Naive thymus-derived CD8-positive, alpha-beta T cell (primary cell): ENCODE measurements at places on chromosomes 7 and 10. TPM values are rescaled to one million over a fixed set of nuclear protein-coding genes. Genes with fewer than 3 reads are reported as not detected.
A peak's percentile ranks its signal among the peaks of the same experiment; 100 is the strongest.

The SUPV3L1 gene
- 17.8 TPM for polyA plus RNA-seq

DNA sequence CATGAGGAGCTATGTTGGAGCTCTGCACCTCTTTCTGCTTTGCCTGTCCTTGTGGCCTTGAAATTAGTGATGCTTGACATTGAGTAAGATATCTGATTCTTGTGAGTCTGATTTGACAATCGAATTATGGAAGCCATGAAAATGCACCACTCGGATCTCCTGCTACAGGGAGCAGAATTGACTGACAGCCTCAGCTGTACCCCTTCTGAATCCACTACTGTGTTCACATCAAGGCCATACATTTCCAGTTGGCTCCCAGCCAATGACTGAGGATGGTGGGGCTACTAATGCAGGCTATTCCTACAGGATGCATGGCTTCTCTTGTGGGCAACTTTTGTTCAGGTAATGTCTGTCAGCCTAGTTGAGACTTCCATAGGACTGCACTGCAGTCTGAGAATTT is 321.9 kb downstream of the REEP3 start:
- no peaks in the 10 kb centered on the region for H3K4me1 ChIP-seq
- no peak for DNase-seq
- H3K4me3 ChIP-seq, result no peak overlapping the region

The HTRA1 gene
- polyA plus RNA-seq, result not detected

The TBX20 gene
- not detected for polyA plus RNA-seq

- peaks cover 1% of the 10 kb centered on the region for H3K27me3 ChIP-seq
- no peak for DNase-seq
- no peaks in the 10 kb centered on the region for H3K36me3 ChIP-seq
- H3K4me3 ChIP-seq, result no peak overlapping the region
- peaks cover 3% of the 10 kb centered on the region for H3K4me1 ChIP-seq
These were observed 12.9 kb downstream of the NPFFR1 start for GRCh38 chr10:70270952-70271351.

The HACD1 gene
- polyA plus RNA-seq, result 0.26 TPM

DNA sequence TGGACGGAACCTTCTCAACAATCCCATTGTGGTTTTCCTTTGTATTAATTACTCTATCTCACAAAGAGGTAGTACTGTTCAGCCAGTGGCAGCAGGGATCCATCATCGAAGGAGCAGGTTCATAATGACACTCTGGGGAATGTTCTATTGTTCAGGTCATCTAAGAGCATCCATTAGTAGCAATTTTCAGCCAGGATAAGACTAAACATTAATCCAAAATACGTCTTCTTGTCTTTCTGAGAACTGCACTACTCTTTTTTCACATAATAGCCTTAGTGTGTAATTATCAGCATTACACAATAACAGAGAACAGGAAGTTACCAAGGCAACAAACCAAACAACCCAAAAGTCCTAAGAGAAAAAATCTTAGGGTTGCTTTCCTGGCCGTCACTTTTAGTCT is 259.5 kb upstream of the VWC2 start:
- no peak for DNase-seq
- H3K27me3 ChIP-seq, result no peaks in the 10 kb centered on the region
- no peak overlapping the region for H3K4me3 ChIP-seq

GRCh38 chr10:34216348-34216945 is 598.6 kb downstream of the PARD3 start:
- H3K27ac ChIP-seq, result no peak overlapping the region
- H3K36me3 ChIP-seq, result no peaks in the 10 kb centered on the region
- no peaks in the 10 kb centered on the region for H3K27me3 ChIP-seq
- no peak for DNase-seq
- no peak overlapping the region for H3K4me3 ChIP-seq

The CH25H gene
- polyA plus RNA-seq, result 0.82 TPM

The TRPV5 gene
- polyA plus RNA-seq, result not detected

- DNase-seq, result no peak
- no peaks in the 10 kb centered on the region for H3K36me3 ChIP-seq
- no peak overlapping the region for H3K4me3 ChIP-seq
- peaks cover 2% of the 10 kb centered on the region for H3K27me3 ChIP-seq
These were observed 257.5 kb downstream of the IPMK start for GRCh38 chr10:58010073-58010702.

GRCh38 chr10:59903871-59904270 is 2.5 kb downstream of the CCDC6 start:
- H3K4me1 ChIP-seq, result peaks cover 88% of the 10 kb centered on the region
- no peaks in the 10 kb centered on the region for H3K27me3 ChIP-seq
- peaks cover 5% of the 10 kb centered on the region for H3K36me3 ChIP-seq
- no peak for DNase-seq
- peak overlapping the region; percentile 78 for H3K27ac ChIP-seq
- peak overlapping the region; percentile 85 for H3K4me3 ChIP-seq

GRCh38 chr7:79692015-79692414 is 238.5 kb upstream of the MAGI2 start:
- H3K4me1 ChIP-seq, result no peaks in the 10 kb centered on the region
- H3K4me3 ChIP-seq, result no peak overlapping the region
- H3K36me3 ChIP-seq, result no peaks in the 10 kb centered on the region
- DNase-seq, result no peak
- no peaks in the 10 kb centered on the region for H3K27me3 ChIP-seq

The MMD2 gene
- polyA plus RNA-seq, result not detected

DNA sequence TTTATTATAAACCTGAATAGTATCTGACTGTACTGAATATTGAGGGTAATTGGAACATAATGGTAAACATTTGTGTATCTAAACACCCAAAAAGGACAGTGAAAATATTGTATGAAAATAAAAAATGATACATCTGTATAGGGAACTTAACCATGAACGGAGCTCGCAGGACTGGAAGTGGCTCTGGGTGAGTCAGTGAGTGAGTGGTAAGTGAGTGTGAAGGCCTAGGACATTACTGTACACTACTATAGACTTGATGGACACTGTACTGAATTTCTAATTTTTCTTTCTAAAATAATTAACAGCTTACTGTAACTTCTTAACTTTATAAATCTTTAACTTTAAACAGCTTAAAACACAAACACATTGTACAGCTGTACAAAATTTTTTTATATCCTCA is 454.5 kb upstream of the FZD8 start:
- H3K4me3 ChIP-seq, result no peak overlapping the region
- no peaks in the 10 kb centered on the region for H3K36me3 ChIP-seq
- no peaks in the 10 kb centered on the region for H3K27me3 ChIP-seq
- H3K27ac ChIP-seq, result no peak overlapping the region
- no peak for DNase-seq

- no peak for DNase-seq
- peaks cover 14% of the 10 kb centered on the region for H3K4me1 ChIP-seq
- H3K27ac ChIP-seq, result no peak overlapping the region
- H3K36me3 ChIP-seq, result no peaks in the 10 kb centered on the region
- peaks cover 17% of the 10 kb centered on the region for H3K27me3 ChIP-seq
These were observed 172.0 kb upstream of the TNRC18 start for GRCh38 chr7:5595545-5596045.

GRCh38 chr10:110137142-110137545 is 70.3 kb upstream of the MXI1 start:
- H3K4me3 ChIP-seq, result no peak overlapping the region
- peaks cover 33% of the 10 kb centered on the region for H3K36me3 ChIP-seq
- H3K27ac ChIP-seq, result no peak overlapping the region
- peak; percentile 67 for DNase-seq
- H3K27me3 ChIP-seq, result no peaks in the 10 kb centered on the region

DNA sequence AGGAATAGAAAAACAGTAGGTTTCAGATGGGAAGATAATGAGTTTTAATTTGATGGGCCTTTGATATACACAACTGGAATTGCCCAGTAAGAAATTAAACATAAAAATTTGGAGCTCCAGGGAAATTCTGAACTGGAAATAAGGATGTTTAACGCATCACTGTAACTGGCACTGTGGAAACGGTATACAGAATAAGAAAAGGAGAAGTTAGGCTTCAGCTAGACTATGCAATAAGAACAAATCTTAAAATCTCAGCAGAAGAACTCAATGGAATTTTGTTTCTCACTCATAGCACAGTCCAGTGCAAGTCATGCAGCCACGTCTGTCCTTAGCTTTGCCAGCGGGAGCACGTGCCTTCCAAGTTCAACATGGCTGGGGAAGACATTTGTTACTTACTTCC is 52.9 kb upstream of the FGL2 start:
- H3K4me3 ChIP-seq, result no peak overlapping the region
- peaks cover 10% of the 10 kb centered on the region for H3K36me3 ChIP-seq
- DNase-seq, result no peak
- no peaks in the 10 kb centered on the region for H3K27me3 ChIP-seq
- no peak overlapping the region for H3K27ac ChIP-seq
- H3K4me1 ChIP-seq, result no peaks in the 10 kb centered on the region

- H3K4me3 ChIP-seq, result no peak overlapping the region
- peaks cover 3% of the 10 kb centered on the region for H3K36me3 ChIP-seq
- no peaks in the 10 kb centered on the region for H3K27me3 ChIP-seq
- H3K4me1 ChIP-seq, result peaks cover 5% of the 10 kb centered on the region
- no peak for DNase-seq
- H3K27ac ChIP-seq, result no peak overlapping the region
These were observed 202.3 kb upstream of the KLF6 start for GRCh38 chr10:3987143-3987974.

DNA sequence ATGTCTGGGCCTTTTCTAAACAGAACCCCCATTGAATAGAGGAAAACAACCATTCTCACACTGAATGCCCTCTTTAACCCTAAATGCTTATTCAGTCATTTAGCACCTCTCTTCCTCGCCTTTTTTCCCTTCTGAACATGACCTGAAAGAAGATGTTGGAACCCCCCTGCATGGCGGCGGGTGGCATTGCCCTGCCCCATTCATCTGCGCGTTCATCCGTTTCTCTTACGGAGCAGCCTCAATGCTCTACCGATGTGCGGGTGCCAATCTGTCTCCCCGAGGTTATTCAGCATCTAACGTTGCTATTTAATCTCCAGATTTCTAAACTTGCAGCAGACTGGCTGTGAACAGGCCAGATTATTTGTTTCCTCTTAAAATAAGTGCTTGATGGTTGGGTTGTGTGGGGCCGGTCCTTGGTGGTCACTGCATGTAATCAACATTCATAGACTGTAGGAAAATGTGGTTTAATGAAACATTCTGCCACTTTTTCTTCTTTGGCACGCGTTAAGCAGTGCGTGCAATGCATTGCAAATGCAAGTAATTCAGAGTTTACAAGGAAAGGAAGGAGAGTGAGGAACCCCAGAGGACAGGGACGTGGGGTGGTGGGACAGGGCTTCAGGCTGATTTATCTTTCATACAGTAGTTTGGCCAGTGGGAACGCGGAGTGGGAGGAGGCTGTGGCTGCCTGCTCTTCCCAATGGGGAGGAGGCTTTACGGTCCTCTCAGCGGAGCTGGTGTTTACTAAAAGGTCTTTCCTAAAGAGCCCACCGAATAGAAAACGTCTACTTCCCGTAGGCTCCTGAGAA is 286.7 kb downstream of the DPP6 start:
- H3K27ac ChIP-seq, result no peak overlapping the region
- H3K4me3 ChIP-seq, result no peak overlapping the region
- H3K4me1 ChIP-seq, result peaks cover 2% of the 10 kb centered on the region
- DNase-seq, result no peak

DNA sequence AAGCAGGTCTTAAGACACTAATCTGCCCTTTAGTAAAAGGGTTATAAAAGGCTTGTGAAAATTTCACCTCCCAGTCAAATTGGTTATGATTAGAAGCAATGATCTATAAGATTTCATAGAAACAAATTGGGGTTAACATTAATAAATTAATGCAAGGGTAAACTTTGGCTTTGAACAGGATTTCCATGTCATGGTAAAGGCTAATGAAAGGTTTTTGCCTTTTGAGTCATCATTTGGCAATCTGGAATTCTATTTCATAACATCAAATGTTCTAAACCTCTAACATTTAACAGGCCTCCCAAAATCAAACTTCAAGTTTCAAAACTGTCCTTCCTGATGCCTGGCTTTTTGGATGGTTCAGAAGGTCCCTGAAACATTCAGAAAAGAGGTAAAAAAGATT is 62.4 kb downstream of the COA1 start:
- H3K4me1 ChIP-seq, result peaks cover 64% of the 10 kb centered on the region
- no peaks in the 10 kb centered on the region for H3K27me3 ChIP-seq
- H3K27ac ChIP-seq, result peak overlapping the region; percentile 90
- H3K4me3 ChIP-seq, result no peak overlapping the region
- no peak for DNase-seq
- H3K36me3 ChIP-seq, result peaks cover 22% of the 10 kb centered on the region

DNA sequence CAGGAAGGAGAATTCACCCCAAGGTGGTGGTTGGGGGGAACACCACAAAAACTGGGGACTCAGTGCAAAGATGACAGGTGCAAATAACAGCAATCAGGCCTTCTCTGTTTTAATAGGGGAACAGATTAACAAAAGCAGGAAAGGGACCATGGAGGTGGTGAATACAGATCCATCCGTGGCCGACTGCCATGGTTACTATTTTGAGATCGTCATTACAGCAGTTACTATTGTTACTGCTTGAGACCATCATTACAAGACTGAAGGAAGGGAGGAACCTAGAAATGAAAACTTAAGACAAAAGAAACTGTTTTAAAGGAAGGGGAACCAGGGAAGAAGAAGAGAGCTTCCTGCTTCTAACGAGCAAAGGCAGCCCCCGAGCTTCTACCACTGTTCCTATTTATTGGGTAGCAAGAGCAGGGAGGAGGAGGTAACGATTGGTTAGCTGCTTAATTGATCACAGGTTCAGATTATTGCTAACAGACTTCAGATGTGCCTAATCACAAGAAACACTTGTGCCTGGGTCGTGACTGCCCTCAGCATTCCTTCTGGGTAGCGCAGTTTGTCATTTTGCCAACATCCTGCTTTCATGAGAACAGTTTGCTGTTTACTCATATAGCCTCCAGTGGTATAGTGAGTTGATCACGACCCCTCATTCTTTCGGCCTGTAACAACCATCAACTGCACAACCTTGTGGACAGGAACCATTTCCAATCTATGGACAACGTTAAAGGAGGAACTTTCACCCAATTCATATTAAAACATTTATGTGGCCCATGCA is 216.3 kb downstream of the CHCHD3 start:
- peaks cover 14% of the 10 kb centered on the region for H3K4me1 ChIP-seq
- peaks cover 30% of the 10 kb centered on the region for H3K36me3 ChIP-seq
- no peaks in the 10 kb centered on the region for H3K27me3 ChIP-seq
- no peak for DNase-seq
- H3K4me3 ChIP-seq, result no peak overlapping the region

- no peak for DNase-seq
- H3K27me3 ChIP-seq, result no peaks in the 10 kb centered on the region
- no peaks in the 10 kb centered on the region for H3K36me3 ChIP-seq
- no peak overlapping the region for H3K4me3 ChIP-seq
These were observed 14.8 kb upstream of the FHIP2A start for GRCh38 chr10:114806562-114807391.

GRCh38 chr7:22809902-22810642 is 12.6 kb downstream of the TOMM7 start:
- peaks cover 9% of the 10 kb centered on the region for H3K4me1 ChIP-seq
- no peak overlapping the region for H3K4me3 ChIP-seq
- no peaks in the 10 kb centered on the region for H3K36me3 ChIP-seq
- no peak for DNase-seq
- no peak overlapping the region for H3K27ac ChIP-seq

The DIP2C gene
- 0.76 TPM for polyA plus RNA-seq

The SPDYE5 gene
- not detected for polyA plus RNA-seq

The AGAP5 gene
- polyA plus RNA-seq, result 0.30 TPM

The MACC1 gene
- polyA plus RNA-seq, result not detected

GRCh38 chr7:80259-81067 is 111.9 kb upstream of the FAM20C start:
- no peaks in the 10 kb centered on the region for H3K4me1 ChIP-seq
- H3K27ac ChIP-seq, result no peak overlapping the region
- H3K4me3 ChIP-seq, result no peak overlapping the region
- no peaks in the 10 kb centered on the region for H3K27me3 ChIP-seq
- no peak for DNase-seq

The PLAC9 gene
- 0.32 TPM for polyA plus RNA-seq

- no peaks in the 10 kb centered on the region for H3K4me1 ChIP-seq
- peaks cover 3% of the 10 kb centered on the region for H3K36me3 ChIP-seq
- no peak overlapping the region for H3K4me3 ChIP-seq
- no peak overlapping the region for H3K27ac ChIP-seq
These were observed 177.0 kb downstream of the SND1 start for GRCh38 chr7:127828843-127829500.
